NCI-H2081 treated with DMSO at 0.1 percent for 48 hours (cell line): ENCODE measurements at places on chromosomes 3 and 15.

DNA sequence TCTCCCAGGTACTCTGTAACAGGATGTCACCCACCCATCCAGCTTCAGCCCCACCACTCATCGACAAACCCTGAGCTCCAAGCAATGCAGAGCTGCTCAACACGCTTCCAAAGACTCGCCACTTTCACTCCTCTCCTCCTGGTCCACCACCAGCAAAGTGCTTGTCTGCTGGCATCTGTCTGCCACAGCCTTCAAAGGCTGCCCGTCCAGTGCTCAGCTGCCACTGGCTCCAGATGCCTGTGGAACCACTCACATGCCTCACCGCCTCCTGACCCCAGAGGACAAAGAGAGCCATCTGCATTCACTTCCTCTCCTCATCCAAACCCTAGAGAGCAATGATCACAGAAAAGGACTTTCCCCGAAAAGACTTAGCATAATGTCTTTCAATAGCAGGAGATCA, 109.5 kb upstream of the OCA2 start:
- DNase-seq: no peak

DNA sequence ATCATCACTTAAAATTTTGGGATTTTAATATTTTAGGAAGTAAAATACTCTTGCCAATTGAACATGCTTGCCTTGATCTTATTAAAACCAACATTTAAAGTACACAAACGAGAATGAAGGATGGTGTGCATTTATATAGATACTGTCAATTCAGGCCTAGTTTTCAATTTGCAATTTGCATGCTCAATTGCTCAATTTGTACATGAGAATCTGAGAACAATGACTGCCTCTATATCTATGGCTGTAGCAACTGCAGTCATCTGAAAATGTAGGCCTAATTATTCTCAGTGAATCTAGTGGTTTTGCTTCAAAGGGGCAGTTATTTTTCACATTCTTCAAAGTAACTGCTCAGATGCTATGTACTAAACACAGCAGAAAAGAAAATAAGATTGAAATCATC, 18.8 kb downstream of the ZBBX start:
- no peak for DNase-seq

- no peak for DNase-seq
Measured at GRCh38 chr15:64288999-64289398, 67.0 kb downstream of the CSNK1G1 start.

DNA sequence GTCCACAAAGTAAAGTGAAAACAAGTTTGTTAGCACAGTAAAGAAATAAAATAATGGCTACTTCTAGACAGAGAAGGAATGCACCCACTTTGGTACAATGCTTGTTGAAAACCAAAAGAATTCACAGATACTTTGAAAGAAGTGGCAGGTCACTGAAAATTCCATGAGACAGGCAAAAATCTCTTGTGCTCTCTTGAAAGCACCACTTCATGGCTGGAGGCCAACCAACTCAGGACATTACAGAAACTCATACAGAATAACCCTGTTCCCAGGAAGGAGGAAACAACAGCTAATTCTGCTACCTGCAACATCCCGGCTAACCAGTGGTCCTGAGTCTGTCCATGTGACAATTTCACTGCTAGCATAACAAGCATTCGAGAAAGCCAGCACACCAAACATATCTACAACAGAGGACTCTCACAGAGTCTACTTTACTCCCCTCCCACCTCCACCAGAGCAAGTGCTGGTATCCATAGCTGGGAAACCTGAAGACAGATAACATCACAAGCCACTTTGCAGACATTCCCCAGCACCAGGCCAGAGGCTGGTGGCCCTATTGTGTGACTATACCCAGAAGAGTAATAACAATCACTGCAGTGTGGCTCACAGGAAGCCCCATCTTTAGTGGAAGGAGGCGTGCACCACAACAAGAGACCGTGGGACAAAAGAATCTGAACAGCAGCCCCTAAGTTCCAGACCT, 255.3 kb upstream of the SLITRK3 start:
- no peak for DNase-seq
